ENCODE measurements at places on chromosomes 4 and X.
A peak's percentile ranks its signal among the peaks of the same experiment; 100 is the strongest.

- H3K4me3 ChIP-seq = no peak overlapping the region
- H3K4me1 ChIP-seq = no peaks in the 10 kb centered on the region
- no peak overlapping the region for H3K27ac ChIP-seq
- no peaks in the 10 kb centered on the region for H3K36me3 ChIP-seq
Observed at GRCh38 chrX:39418254-39418704, 617.0 kb downstream of the MID1IP1 start.

DNA sequence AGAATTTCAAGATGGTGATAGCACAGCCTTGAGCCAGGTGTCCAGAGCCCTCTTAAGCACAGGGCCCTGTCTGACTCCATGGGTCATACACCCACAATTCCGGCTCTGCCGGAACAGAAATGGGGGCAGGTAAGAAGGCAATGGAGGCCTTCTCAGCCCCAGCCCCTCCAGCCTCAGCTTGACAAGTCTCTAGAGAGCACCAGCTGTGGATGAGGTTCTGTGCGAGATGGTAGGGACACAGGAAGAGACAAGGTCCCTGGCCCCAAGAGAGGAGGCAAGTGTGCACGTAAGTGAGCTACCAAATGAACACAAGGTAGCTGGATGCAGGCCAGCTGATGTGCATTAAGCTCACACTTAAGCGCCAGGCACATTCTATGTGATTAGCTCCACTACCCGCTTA is 2.4 kb upstream of the PRRG3 start:
- DNase-seq = no peak
- no peaks in the 10 kb centered on the region for H3K27me3 ChIP-seq
- no peak overlapping the region for H3K27ac ChIP-seq
- no peaks in the 10 kb centered on the region for H3K4me1 ChIP-seq

DNA sequence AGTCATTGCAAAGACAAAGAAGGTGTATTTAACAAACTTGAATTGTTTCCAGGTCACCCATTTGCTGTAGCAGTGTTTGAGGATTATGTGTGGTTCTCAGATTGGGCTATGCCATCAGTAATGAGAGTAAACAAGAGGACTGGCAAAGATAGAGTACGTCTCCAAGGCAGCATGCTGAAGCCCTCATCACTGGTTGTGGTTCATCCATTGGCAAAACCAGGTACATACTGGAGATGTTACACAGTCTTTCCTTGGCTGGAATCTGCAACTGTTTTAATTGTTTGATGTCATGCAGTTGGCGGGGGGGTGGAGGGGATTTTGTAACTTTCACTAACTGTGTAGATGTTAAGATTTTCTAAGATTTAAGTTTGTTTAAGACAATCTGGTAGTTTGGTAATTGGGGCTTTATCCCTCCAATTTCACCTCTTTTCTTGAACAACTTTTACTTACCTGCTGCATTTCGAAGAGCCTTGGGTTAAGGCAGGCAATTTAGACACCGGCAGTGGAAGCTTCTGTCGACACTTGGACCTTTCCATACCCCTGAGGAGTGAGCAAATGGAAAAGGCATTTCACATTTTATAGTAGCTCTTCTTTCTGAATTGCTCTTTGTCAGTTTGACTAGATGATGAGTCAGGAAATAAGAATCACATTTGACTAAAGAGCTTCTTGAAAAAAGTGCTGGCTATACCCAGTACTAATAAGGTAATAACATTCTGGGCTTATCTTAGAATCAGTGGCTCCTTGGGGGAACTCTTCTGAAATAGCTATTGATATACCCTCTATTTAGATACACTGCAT is 67.4 kb downstream of the EGF start:
- no peaks in the 10 kb centered on the region for H3K36me3 ChIP-seq
- H3K4me1 ChIP-seq = no peaks in the 10 kb centered on the region
- no peak for DNase-seq
- H3K27me3 ChIP-seq = peaks cover 3% of the 10 kb centered on the region

GRCh38 chrX:131388293-131388692 is 99.2 kb upstream of the IGSF1 start:
- DNase-seq = no peak
- H3K4me3 ChIP-seq = no peak overlapping the region
- H3K27ac ChIP-seq = no peak overlapping the region

DNA sequence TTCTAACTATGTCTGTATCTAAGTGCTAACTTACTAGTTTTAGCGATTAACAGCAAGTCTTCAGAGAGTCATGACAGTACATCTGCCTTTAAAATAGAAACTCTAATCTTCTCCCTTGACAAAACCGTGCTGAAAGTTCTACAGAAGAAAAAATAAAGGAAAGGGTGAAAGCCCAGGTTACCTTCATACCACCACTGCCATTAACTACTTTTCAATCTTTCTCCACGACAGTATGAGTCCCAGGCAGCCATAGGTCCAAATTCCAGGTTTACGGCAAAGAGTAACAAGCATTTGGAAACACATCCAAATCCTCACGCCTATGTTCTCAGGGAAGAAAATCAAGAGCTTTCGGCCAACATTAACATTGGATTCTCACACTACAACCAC is 12.4 kb upstream of the ZCCHC13 start:
- peak overlapping the region; percentile 98 for H3K4me3 ChIP-seq
- peaks cover 9% of the 10 kb centered on the region for H3K27me3 ChIP-seq
- peaks cover 23% of the 10 kb centered on the region for H3K4me1 ChIP-seq
- H3K27ac ChIP-seq = peak overlapping the region; percentile 89
- no peak for DNase-seq

DNA sequence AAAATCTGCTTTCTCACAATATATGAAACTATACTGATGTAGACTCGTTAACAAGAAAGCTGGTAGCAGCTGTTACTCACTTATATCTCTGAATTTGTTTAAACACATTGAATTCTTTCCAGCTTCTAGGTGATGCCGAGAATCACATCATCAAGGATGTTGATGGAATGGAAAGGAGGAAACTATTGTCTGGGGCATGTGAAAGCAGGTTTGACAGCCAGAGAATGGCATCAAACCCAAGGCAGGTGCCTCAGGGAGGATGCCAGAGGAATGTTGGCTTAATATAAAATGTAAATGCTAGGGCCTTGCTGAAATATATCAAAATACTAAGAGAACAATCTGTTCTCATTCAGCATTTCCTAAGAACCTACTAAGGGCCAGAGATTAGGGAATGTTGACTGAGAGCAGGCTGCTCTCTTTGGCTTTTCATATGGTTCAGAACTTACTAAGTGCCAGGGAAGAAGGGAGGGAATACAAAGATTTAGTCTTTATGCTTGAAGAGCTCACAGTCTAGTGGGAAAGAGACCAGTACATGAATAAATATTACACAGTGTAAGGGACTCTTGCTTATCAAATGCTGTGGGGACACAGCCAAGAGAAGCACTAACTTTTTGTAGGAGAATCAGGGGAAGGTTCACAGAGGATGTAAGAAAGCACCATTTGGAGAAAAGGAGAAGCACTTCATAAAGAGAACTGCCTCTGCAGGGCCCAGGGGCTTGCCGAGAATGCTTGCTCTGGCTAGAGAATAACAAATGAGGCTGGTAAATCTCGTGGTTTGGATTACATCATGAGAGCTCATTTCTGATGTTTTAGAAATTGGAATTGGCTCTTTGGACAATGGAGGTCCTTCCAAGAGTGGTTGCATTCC is 14.7 kb downstream of the SLIT2 start:
- H3K27ac ChIP-seq = no peak overlapping the region
- no peaks in the 10 kb centered on the region for H3K4me1 ChIP-seq
- no peaks in the 10 kb centered on the region for H3K36me3 ChIP-seq
- H3K4me3 ChIP-seq = no peak overlapping the region
- peaks cover 1% of the 10 kb centered on the region for H3K27me3 ChIP-seq
- DNase-seq = no peak

DNA sequence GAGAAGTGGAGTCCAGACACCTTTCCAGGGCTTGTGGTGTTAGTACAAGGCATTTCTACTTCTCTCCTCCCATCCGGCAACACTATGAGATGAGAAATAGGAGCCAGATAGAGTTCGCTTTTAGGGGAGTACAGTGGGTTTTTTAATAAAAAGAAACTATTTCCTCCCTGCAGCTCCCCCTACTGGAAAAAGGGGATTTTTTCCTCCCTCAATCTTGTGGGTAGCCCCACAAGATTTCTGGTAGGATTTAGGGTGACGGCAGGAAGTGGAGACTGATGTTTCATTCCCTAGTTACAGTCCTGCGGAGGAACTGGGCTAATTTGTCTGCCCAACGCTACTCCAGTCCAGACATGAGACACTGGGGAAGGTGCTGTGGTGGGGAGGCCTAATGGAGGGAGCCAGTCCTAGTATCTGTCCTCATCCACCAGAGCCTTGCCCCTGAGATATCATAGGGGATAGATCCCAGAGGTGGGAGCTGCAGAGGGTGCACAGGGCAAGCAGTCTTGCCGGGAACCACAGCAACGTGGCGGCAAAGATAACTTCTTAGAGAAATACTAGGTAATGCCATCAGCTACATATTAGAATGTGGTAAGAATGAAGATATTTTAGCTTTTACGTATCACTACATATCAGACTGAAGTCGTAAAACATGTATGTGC is 45.5 kb upstream of the PRKG2 start:
- no peaks in the 10 kb centered on the region for H3K36me3 ChIP-seq
- no peaks in the 10 kb centered on the region for H3K4me1 ChIP-seq
- H3K4me3 ChIP-seq = no peak overlapping the region
- no peak overlapping the region for H3K27ac ChIP-seq
- no peaks in the 10 kb centered on the region for H3K27me3 ChIP-seq
- no peak for DNase-seq

DNA sequence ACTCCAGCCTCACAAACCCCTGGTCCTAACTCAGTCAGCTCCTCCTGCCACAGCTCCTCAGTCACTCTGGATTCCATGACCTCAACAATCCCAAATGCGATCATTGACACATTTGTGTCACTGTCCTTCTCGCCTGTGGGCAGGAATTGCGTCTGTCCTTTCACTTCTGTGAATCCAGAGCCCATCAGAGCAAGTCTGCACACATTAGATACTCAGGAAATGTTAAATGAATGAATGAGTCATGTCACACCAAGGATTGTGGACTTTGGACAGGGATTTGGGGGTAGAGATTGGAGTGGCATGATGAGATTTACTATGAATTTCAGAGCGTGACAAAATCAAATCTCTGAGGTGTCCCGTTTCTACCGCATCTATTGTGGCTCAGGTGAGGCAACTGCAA is 11.8 kb upstream of the CLDN24 start:
- no peak overlapping the region for H3K4me3 ChIP-seq
- peaks cover 4% of the 10 kb centered on the region for H3K27me3 ChIP-seq
- no peak for DNase-seq
- H3K4me1 ChIP-seq = peaks cover 26% of the 10 kb centered on the region

DNA sequence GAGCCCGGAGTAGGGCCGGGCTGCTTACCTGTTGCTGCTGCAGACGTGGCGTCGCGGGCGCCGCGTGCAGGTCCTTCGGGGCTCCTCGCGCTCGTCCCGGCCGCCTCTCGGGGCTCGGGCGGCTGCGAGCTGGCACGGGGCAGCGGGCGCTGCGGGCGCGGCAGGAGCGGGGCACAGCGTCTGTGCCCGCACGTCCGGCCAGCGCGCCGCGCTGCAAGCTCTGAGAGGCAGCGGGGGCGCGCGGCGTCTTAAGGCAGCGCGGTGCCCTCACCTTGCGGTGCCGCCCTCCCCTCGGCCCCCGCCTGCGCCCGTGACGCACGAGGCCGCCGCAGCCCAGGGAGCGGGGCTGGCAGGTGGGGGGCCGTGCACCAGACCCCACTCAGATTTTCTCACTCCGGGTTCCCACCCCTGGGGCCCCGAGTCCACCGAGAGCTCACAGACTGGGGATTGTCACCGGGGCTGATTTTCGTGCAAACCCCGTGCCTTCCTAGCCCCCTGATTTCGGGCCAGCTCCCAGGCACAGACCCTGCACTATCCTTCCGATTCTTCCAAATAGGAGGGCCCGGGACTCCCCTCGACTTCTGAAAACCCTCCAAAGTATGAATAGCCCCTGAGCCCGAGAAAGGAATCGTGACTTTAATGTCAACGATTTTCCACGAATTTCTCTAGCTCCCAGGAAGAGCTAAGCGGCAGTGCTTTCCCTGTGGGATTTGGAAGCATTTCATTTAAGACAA is at the start of gene GPR101:
TSS of gene GPR101 (minus strand) at position 222 of the 734 bp plus-strand sequence. CDS start 2,321 bp downstream, outside the sequence.
- DNase-seq = no peak
- no peak within 1 kb of the TSS for H3K27ac ChIP-seq
- peaks cover 6% of the 10 kb centered on the region for H3K27me3 ChIP-seq
- no peaks in the 10 kb centered on the region for H3K36me3 ChIP-seq
- H3K4me1 ChIP-seq = peaks cover 6% of the 10 kb centered on the region
- H3K4me3 ChIP-seq = peak within 1 kb of the TSS; percentile 16

- no peaks in the 10 kb centered on the region for H3K36me3 ChIP-seq
- H3K27ac ChIP-seq = no peak overlapping the region
- H3K27me3 ChIP-seq = peaks cover 2% of the 10 kb centered on the region
Observed at GRCh38 chr4:8846046-8846720, 25.5 kb downstream of the HMX1 start.

- no peaks in the 10 kb centered on the region for H3K36me3 ChIP-seq
- no peaks in the 10 kb centered on the region for H3K27me3 ChIP-seq
- H3K4me1 ChIP-seq = no peaks in the 10 kb centered on the region
- no peak for DNase-seq
Observed at GRCh38 chr4:110309675-110310074, 111.3 kb upstream of the ELOVL6 start.

GRCh38 chr4:76282941-76283689 is 23.4 kb upstream of the STBD1 start:
- peaks cover 7% of the 10 kb centered on the region for H3K4me1 ChIP-seq
- no peak for DNase-seq
- H3K4me3 ChIP-seq = no peak overlapping the region

DNA sequence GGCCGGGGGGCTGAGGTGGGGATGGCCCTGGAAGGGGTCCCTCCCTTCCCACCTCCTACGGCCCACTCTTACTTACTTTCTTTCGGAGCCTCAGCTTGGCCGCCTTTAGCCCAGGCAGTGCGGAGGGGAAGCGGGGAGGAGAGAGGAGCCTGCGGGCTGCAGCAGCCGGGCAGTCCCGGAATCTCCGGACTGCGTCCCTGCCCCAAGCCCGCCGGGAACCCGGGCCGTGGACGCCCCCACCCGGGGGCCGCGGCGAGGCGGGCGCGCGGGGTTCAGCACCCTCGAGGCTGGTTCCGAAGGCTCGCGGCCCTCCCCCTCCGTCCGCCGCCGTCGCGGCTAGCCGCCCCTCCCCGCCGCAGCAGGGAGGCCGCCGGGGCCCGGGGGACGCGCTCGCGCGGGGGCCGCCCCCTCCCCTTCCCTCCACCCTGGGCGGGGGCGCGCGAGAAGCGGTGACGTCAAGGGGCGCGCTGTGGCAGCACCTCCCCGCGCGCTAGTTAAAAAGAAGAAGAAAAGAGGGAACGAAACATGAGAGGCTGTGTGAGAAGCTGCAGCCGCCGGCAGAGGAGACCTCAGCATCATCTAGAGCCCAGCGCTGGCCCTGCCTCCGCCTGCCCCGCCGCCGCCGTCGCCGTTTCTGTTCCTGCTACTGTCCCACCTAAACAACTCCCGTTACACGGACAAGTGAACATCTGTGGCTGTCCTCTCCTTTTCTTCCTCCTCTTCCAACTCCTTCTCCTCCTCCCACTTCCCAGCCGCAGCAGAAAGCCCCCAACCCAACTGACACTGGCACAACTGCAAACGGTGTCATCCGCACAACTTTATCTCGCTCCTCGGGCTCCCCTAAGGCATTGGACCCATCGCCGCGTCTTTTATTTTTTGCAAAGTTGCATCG is at the start of gene HHIP:
TSS of gene HHIP (plus strand) at position 526 of the 892 bp plus-strand sequence. CDS start 520 bp downstream, outside the sequence.
- H3K4me1 ChIP-seq = peaks cover 21% of the 10 kb centered on the region
- H3K4me3 ChIP-seq = peak within 1 kb of the TSS; percentile 88
- H3K36me3 ChIP-seq = no peaks in the 10 kb centered on the region
- DNase-seq = peak; percentile 31

- no peaks in the 10 kb centered on the region for H3K36me3 ChIP-seq
- H3K27ac ChIP-seq = no peak overlapping the region
- DNase-seq = no peak
Observed at GRCh38 chr4:59540311-59540710, 1659.8 kb upstream of the ADGRL3 start.

- no peak overlapping the region for H3K27ac ChIP-seq
- H3K4me1 ChIP-seq = no peaks in the 10 kb centered on the region
Observed at GRCh38 chr4:180285796-180286195, 1957.4 kb upstream of the TENM3 start.
